Body of pancreas (tissue), 4 donors: ENCODE measurements at places on chromosomes 1 and 21.

GRCh38 chr1:200323856-200324400 lies 85.9 kb downstream of the ZNF281 start:
- no peaks in the 10 kb centered on the region for H3K36me3 ChIP-seq
- DNase-seq = no peak
- no peak overlapping the region for H3K27ac ChIP-seq
- no peak overlapping the region for H3K4me3 ChIP-seq

- H3K27me3 ChIP-seq = peaks cover 4% of the 10 kb centered on the region
- H3K27ac ChIP-seq = no peak overlapping the region
- no peaks in the 10 kb centered on the region for H3K4me1 ChIP-seq
Observed at GRCh38 chr1:4172644-4173599, 272.9 kb upstream of the C1orf174 start.

DNA sequence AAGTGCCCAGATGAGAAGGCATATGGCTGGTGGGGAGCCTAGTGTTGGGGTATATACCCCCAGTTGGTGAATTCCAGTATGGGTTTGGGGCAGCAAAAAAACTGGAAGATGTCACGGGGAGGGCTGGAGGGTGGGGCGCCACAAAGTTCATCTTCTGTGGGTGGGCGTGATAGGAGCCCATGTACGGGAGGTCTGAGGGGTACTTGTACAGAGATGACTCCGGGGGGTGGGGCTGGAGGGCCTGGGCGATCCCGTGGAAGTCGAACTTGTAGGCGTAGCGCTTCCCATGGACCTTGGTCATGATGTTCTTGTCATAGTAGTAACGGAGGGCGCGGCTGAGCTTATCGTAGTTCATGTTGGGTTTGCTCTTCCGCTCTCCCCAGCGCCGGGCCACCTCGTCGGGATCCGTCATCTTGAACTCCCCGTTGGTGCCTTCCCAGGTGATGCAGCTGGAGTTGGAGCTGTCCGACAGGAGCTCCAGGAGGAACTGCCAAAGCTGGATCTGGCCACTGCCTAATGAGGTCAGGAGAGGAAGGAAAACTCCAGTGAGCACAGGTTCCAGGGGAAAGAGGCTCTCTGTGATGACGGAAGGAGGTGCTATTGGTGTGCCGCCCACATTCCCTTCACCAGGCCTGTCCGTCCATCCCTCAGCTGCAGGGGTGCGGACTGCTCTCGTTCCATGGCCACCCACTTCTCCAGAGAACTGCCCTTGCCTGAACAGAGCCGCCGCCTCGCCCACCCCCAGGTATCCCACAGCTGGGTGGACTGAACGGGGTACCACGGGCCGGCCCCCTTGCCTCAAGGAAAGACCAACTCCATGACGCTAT lies 114.7 kb downstream of the ERG start:
- H3K27me3 ChIP-seq = peaks cover 3% of the 10 kb centered on the region
- no peak overlapping the region for H3K4me3 ChIP-seq
- no peaks in the 10 kb centered on the region for H3K36me3 ChIP-seq
- H3K27ac ChIP-seq = no peak overlapping the region
- no peak for DNase-seq

DNA sequence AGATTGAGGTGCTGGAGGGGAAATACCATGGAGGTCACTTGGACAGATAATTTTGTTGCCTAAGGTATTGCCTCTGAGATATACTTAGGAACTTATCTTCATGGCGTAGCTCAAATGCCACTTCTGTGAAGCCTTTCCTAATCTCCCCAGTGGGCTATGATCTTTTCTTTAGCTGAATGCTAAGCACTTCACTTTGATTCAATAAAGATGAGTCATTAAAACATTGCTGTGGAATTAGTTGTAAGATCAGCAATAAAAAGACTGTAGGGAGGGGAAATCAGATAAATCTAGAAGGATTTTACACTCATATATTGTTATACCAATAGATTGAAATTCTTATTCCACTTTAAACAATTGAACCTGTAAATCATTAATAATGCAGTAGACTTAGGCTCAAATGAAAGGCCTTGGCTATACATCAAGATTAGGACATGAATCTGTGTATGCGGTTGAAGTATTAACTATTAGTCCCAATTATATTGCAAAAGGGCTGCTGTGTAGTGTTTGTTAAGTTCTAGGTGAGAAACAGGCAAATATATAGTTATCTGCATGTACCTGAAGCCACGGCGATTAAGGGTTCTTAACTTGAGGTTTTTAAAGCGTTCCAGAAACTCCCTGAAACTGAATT lies 19.2 kb upstream of the MAGOH start:
- H3K36me3 ChIP-seq = no peaks in the 10 kb centered on the region
- no peak overlapping the region for H3K4me3 ChIP-seq
- H3K27ac ChIP-seq = no peak overlapping the region
- H3K27me3 ChIP-seq = no peaks in the 10 kb centered on the region
- no peak for DNase-seq

DNA sequence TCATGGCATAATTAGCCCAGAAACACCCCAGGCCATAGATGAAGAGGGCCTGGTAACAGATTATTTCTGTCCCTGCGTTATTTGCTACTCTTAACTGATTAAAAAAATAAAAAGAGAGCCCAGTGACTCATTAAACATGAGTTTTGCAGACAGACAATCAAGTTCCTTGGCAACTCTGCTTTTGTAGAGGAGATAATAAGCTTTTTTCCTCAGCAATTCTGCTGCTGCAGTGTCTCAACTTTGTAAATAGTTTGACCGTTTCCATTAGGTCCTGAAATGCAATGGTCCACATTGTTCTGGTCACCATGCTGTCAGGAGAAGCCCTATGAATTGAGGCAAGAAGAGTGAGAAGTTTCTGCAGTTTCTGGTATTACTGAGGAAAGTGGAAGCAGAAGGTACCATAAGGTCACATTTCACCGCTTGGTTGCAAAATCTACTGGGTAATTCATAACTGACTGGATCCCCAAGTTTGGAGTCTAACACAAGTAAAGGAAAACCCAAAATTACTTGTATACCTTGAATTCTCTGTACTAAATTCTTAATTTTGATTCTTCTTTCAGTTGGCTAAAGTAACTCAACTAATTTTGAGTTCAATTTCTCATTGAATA lies 139.5 kb downstream of the ZZZ3 start:
- no peak overlapping the region for H3K4me3 ChIP-seq
- H3K4me1 ChIP-seq = peaks cover 13% of the 10 kb centered on the region
- no peak for DNase-seq
- H3K36me3 ChIP-seq = no peaks in the 10 kb centered on the region
